ENCODE measurements at places on chromosomes 6 and 20. TPM values are rescaled to one million over a fixed set of nuclear protein-coding genes. Genes with fewer than 3 reads are reported as not detected.

- DNase-seq = no peak
Measured at GRCh38 chr6:38846844-38847243, 131.7 kb downstream of the DNAH8 start.

GRCh38 chr20:58306421-58307261 is 2.9 kb upstream of the RAB22A start:
- DNase-seq = peak; percentile 25

GRCh38 chr6:30685157-30686008 is 1.1 kb downstream of the PPP1R18 start:
- no peak for DNase-seq

Gene GPX5
- total RNA-seq = 4.6 TPM

Gene NKX2-4
- not detected for total RNA-seq

Measured in umbilical cord (tissue), 2 donors.